ENCODE measurements at places on chromosomes 11 and 22. TPM values are rescaled to one million over a fixed set of nuclear protein-coding genes. Genes with fewer than 3 reads are reported as not detected.

Gene OR4C16
- total RNA-seq: not detected

Gene MMP27
- not detected for total RNA-seq

Gene SCGB2A2
- not detected for total RNA-seq

Gene MS4A10
- total RNA-seq: not detected

Gene DGAT2
- total RNA-seq: 0.17 TPM

Gene IGLL1
- total RNA-seq: not detected

Gene ACCS
- total RNA-seq: 13.4 TPM

Gene TRIM21
- total RNA-seq: 26.9 TPM

Gene FXYD2
- total RNA-seq: 456 TPM

Gene CNGA4
- total RNA-seq: not detected

Gene KLHDC7B
- total RNA-seq: not detected

Gene BDNF
- 1.3 TPM for total RNA-seq

Gene CASP5
- not detected for total RNA-seq

Gene HBB
- not detected for total RNA-seq

Gene GPHA2
- total RNA-seq: not detected

DNA sequence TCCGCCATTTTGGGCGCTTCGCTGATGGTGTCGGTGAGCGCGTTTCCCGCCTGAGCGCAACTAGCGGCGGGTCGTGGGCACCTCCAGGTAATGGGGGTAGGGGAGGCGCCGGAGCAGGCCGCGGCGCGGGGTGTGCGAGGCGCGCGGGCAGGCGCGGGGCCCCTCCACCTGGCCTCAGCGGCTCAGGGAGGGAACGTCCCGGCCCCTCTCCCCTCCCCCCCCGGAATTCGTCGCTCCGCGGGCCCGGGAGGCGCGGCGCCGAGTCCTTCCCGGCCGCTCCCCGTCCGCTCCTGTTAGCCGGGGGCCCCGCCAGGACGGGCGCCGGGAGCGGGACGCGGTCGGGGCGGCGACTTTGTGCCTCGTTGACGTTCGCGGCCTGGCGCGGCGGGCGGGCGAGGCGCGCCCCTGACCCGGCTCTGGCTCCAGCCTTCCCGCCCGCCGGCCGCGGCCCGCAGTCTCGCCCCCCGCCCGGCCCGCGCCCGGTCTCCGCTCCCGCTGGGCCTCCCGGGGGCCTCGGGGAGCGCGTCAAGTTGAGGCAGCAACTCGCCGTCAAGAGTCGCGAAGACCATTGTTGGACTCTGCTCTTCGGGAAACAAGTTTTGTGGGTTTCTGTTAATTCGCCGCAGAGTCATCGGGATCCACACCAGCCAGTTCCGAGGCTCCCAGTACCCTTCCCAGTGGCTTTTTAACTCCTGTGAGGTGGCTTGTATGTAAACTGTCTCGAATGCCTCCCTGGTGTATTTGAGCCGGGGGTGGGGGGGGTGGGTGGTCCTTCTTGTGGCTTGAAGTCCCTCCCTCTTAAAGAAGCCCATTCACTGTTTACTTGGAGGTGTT lies at the start of gene PPP6R3:
Gene PPP6R3, plus strand, starts transcription at position 12 of the 834 bp plus-strand sequence. CDS start 76,913 bp downstream, outside the sequence.
- DNase-seq: peak; percentile 71

- DNase-seq: no peak
These were observed 35.8 kb upstream of the MYRF start for GRCh38 chr11:61716478-61717285.

- DNase-seq: no peak
These were observed 22.8 kb downstream of the PICALM start for GRCh38 chr11:86046116-86046515.

DNA sequence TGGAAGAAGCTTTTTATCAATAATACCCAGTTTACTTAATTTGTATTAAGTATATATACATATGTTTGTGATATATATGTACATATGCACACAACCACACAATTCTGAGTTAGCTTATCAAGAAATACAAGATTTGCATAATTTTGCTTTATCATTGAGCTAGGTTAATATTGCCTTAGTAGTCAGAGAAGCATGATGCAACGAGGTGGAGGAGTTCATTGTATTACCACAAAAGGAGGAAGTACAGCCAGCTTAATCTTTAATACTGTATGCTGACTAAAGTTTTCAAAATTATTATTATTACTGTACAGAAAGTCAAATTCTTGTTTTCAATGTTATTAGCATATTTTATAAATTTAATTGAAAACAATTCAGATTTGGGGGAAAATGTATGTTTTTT lies 278.4 kb upstream of the PDGFD start:
- no peak for DNase-seq

DNA sequence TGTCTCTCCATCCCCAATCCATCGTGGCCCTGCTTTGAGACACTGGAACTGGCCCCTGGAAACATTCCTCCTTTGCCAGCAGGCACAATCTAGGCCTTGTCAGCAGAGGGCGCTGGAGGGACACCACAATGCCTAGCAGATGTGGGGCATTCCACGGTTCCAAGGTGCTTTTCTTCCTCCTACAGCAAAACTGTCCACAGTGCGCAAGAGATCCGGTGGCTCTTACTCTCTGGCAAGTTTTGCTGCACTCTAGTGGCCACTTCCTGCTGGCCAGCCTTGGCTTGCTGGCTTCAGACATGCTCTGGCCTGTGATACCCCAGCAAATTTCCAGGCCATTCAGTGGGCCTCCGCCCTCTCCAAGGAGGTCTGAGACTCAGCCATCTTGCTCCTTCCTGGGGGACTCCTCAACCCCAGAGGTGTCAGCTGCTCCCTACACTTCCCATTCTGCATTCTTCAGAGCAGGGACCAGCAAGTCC lies 17.1 kb upstream of the RBM4B start:
- DNase-seq: peak; percentile 87

DNA sequence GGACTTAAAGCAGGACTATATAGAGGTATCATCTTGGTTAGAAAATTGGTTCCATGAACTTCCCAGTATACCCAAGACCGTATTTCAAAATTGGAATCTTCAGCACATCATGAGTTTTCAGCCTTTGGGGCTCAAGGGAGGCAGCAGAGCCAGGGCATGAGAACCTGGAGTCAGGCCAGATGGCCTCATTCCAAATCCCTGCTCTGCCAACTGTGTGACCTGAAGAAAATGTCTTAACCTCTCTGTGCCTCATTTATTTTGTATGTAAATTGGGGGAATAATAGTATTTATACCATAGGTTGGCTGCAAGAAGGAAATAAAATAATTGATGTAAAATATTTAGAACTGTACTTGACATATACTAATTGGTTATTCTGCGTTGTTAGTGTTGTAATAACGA lies 987.6 kb downstream of the TBC1D22A start:
- DNase-seq: no peak

DNA sequence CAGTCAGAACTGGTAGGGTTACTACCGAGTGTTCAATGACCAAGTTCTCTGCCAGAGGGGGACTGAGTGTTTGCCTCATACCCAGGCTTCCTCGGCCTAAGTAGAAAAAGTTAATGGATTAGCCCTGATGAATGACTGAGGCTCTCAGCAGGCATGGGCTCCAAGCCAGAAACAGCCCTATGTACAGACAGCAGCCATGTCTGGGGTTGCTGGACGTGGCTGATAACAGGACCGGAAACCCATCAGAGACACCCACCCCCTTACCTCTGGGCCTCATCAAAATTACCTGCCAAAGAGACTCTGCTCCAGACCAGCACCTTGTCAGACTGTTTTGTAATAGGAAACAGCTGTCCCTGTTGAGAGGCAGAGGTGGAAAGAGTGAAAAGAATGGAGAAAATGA lies 351.4 kb downstream of the ETS1 start:
- no peak for DNase-seq

- peak; percentile 72 for DNase-seq
These were observed 6.5 kb upstream of the MFNG start for GRCh38 chr22:37492428-37493344.

DNA sequence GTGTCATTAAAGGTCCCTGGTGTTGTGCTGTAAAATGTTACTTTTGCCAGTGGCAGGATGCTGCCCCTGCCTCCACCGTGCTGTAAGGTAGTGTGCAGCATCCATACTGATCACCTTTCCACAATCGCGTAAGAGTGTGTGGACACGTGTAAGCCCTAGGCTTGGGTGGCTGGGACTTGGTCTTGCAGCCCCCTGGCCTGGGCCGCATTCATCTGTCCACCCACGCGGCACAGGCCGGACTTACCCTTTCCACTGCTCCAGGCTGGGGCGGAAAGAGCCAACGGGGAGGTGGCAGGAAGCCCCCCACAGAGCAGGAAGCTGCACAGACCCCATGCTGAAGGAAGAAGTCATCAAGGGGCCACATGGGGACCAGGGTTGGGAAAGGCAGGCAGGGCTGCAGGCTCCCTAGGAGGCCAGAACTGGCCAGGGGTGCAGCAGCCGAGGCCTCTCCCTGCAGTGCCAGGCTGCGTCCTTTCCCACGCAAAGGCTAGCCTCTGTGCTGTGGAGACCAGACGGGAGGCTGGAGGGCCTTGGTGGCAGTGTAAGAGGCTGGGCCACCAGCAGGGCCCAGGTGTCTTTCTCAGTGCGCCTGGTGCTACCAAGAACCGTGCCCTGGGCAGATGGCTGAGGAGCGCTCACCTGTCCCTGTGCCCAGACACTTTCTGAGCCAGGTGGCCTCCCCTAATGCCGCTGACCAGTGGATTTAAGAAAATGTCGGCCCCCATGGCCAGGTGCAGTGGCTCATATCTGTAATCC lies 11.7 kb upstream of the TMEM191C start:
- DNase-seq: no peak

- no peak for DNase-seq
These were observed 648.6 kb downstream of the TBC1D22A start for GRCh38 chr22:47411006-47411405.

DNA sequence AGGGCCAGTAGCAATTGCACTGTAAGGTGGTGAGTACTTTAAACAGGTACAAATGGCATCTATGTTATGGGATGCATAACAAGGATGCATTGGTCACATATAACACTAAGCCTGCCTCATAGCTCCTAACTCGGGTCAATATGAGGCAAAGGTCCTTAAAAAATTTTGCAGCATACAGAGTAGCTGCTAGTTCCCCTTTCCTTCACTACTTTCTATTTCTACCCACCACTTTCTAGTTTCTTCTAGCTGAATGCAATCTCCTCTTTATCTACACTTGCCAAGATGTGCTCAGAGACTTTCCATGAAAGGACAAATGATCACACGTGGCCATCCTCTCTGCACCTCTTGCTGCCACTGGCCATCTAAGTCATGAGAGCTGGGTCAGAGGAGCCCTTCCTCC lies 9.8 kb downstream of the OR51F2 start:
- DNase-seq: no peak

- no peak for DNase-seq
These were observed 13.4 kb downstream of the APLNR start for GRCh38 chr11:57223601-57224000.

GRCh38 chr11:131070365-131070764 lies 154.1 kb upstream of the SNX19 start:
- no peak for DNase-seq

DNA sequence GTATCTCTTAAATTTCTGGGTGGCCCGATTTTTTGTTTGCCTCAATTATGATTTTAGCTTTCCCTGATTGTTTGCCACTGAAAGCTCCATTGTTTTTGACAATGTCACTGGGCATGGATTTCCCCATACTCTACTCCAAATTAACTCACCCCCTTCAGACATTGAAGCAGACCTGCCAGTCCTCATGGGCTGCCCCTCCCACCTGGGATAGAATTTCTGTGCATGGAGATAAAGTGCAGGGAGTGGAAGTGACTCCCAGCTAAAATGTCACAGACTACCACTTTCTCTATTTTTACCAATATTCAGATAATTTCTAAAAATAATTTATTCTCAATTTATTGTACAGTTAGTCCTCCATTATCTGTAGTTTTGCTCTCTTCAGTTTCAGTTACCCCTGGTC lies 79.1 kb upstream of the CLPB start:
- DNase-seq: no peak

DNA sequence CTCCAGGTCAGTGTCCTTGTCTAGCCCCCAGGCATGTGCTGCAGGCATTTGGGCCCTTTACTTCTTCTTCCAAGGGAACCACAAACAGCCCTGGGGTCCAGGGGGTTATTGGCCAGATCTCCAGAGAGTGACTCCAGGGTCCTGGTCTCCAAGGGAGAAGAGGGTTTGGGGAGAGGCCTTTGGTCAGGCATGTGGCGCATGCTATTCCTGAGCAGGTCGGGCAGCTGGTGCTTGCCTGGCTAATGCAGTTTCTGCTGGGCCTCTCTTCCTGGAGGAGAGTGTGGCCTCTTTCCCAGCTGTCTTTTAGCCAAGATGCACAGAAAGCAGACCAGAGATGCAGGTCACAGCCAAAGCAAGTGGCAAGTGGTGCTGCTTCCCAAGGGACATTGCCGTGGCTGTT lies 3.8 kb upstream of the RFPL2 start:
- no peak for DNase-seq

GRCh38 chr11:120689596-120690275 lies 178.2 kb downstream of the GRIK4 start:
- DNase-seq: no peak

DNA sequence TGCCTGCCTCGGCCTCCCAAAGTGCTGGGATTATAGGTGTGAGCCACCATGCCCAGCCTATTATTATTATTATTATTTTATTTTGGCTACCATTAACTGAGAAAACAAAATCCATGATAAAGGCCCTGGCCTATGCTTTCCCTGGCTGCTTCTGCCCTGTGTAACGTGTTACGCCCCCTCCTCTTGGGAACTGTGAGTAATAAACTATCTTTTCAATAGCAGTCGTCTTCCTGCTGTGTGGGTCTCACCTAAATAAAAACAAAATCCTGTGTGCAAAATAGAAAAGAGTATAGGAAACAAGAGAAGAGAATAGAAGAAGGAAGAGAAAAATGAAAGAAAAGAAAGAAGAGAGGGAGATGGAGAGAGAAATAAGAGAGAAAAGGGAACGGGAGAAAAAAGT lies 237.0 kb downstream of the MIAT start:
- DNase-seq: no peak

GRCh38 chr11:26086028-26086427 lies 245.9 kb upstream of the ANO3 start:
- DNase-seq: no peak

- DNase-seq: no peak
These were observed 20.1 kb upstream of the CD44 start for GRCh38 chr11:35118906-35119305.

- no peak for DNase-seq
These were observed 40.9 kb downstream of the ZC3H12C start for GRCh38 chr11:110134110-110134509.

DNA sequence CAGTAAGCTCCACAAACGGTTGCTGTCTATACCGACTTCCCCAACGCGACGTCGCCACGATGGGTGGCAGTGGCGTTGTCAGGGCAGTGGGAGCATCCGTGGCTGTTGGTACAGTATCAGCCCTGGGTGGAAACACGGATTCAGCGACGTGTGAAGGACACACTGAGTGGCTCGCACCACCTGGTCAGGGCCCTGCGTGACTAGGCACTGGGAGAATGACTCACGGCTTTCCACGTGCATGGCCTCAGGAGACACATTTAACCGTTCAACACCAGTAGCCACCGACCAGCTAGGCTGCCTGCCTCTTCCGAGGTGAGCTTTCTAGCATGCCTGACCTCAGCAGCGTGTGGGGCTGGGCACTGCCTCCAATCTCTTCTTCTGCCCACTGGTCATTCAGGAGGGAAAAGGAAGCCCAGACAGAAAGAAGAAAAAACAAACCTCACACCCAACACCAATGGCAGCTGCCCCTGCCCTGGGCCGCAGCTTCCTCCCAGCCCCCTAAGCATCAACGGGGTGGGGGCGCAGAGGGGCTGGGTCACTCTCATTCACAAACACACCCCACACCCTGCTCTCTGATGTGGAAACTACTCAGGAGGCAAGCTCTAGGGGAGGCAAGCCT lies 59.0 kb downstream of the MYH9 start:
- peak; percentile 96 for DNase-seq

- DNase-seq: no peak
These were observed 23.9 kb upstream of the DRICH1 start for GRCh38 chr22:23655891-23656475.

GRCh38 chr11:3108183-3108721 lies 51.0 kb upstream of the CARS1 start:
- no peak for DNase-seq

- DNase-seq: no peak
These were observed 1127.1 kb upstream of the CNTN5 start for GRCh38 chr11:97893612-97894011.

All from Caki2 (cell line).